ENCODE measurements at places on chromosomes 4 and X. TPM values are rescaled to one million over a fixed set of nuclear protein-coding genes. Genes with fewer than 3 reads are reported as not detected.

EDA gene
- total RNA-seq = 15.1 TPM

CENPVL2 gene
- 3.5 TPM for total RNA-seq

KDM6A gene
- 52.0 TPM for total RNA-seq

CXCL11 gene
- total RNA-seq = not detected

PLP1 gene
- total RNA-seq = 29.5 TPM

CT55 gene
- total RNA-seq = not detected

GAGE2A gene
- 0.83 TPM for total RNA-seq

SLITRK4 gene
- not detected for total RNA-seq

DGKK gene
- total RNA-seq = 2.9 TPM

SLC4A4 gene
- total RNA-seq = 1.1 TPM

GABRG1 gene
- total RNA-seq = 0.17 TPM

TAF7L gene
- total RNA-seq = 0.17 TPM

RGS12 gene
- total RNA-seq = 21.0 TPM

PDCL2 gene
- total RNA-seq = 0.21 TPM

JAKMIP1 gene
- total RNA-seq = 5.4 TPM

LRAT gene
- 37.7 TPM for total RNA-seq

GLUD2 gene
- total RNA-seq = 1.4 TPM

ARHGEF6 gene
- total RNA-seq = 5.6 TPM

GRPR gene
- total RNA-seq = 18.0 TPM

UGT2B17 gene
- 0.14 TPM for total RNA-seq

CT45A2 gene
- not detected for total RNA-seq

DGAT2L6 gene
- not detected for total RNA-seq

Measured in WTC11 (cell line).